Gastrocnemius medialis (tissue), 4 donors: ENCODE measurements at places on chromosomes 3 and 15. TPM values are rescaled to one million over a fixed set of nuclear protein-coding genes. Genes with fewer than 3 reads are reported as not detected.

- H3K4me3 ChIP-seq = no peak overlapping the region
- no peaks in the 10 kb centered on the region for H3K27me3 ChIP-seq
Observed at GRCh38 chr3:143783851-143784370, 64.4 kb downstream of the SLC9A9 start.

The FSIP1 gene
- 23.9 TPM for total RNA-seq

GRCh38 chr3:101379658-101380376 lies 59.4 kb upstream of the IMPG2 start:
- no peaks in the 10 kb centered on the region for H3K27me3 ChIP-seq
- no peak overlapping the region for H3K27ac ChIP-seq
- peaks cover 29% of the 10 kb centered on the region for H3K4me1 ChIP-seq
- H3K36me3 ChIP-seq = no peaks in the 10 kb centered on the region

The IQCF5 gene
- total RNA-seq = not detected

The WDR93 gene
- not detected for total RNA-seq

The CHCHD6 gene
- 4.2 TPM for total RNA-seq

GRCh38 chr15:69656271-69657030 lies 203.8 kb downstream of the RPLP1 start:
- H3K27me3 ChIP-seq = peaks cover 3% of the 10 kb centered on the region
- no peak overlapping the region for H3K4me3 ChIP-seq
- DNase-seq = no peak
- no peaks in the 10 kb centered on the region for H3K4me1 ChIP-seq
- H3K36me3 ChIP-seq = no peaks in the 10 kb centered on the region

DNA sequence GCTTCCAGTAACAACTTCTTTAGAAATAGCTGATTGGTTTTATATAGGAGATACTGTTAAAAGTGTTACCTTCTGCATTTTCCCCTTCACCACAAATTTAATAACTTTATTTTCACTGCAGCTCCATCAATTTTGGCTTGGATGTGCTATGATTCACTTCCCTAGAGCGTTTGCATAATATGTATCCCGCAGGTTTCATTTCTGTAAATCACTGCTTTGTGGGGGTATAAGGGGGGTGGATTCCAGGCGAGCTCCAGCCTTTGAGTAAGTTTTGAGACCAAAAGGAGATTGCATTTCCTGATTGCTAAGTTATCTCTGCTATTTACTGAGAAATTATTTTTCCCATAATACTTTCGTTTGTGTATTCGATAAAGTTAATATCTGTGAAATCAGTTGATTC lies 232.6 kb downstream of the TBL1XR1 start:
- no peaks in the 10 kb centered on the region for H3K27me3 ChIP-seq
- DNase-seq = no peak
- no peak overlapping the region for H3K27ac ChIP-seq
- no peaks in the 10 kb centered on the region for H3K36me3 ChIP-seq
- H3K4me1 ChIP-seq = no peaks in the 10 kb centered on the region
- no peak overlapping the region for H3K4me3 ChIP-seq
